ENCODE measurements at places on chromosomes 2 and 18.

GRCh38 chr2:241882091-241882625 lies 12.6 kb downstream of the RTP5 start:
- peak; percentile 60 for DNase-seq

GRCh38 chr2:219207884-219208740 lies 1.5 kb downstream of the ZFAND2B start:
- DNase-seq: no peak

DNA sequence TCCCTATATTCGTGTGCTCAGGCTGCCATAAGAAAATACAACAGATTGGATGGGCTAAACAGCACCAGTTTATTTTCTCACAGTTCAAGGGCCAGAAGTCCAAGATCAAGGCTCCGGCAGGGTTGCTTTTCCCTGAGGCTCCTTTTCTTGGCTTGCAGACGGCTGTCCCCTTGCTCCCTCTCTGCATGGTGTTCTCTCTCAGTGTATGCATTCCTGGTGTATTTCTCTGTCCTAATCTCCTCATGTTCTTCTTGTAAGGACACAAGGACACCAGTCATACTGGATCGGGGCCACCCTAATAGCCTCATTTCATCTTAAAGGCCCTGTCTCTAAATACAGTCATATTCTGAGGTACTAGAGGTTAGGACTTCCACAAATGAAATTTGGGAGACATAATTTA lies 62.6 kb upstream of the SLC16A14 start:
- DNase-seq: no peak

DNA sequence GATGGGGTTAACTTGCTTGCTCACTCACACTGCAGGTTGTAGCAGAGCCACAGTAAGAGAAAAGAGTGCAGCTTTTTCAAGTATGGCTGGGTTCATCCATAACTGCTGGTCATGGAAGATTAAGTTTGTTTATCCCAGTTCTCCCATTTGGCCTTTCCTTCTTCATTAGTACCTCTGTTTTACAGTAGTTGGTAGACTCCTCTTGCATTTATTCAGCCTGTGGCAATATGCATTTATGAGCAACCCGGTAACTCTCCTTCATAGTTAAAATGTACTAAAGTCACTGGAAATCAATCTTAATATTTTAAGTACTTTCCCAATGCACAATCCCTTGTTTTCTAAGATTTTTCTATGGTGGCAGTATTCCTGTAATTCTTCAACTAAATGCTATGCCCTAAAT lies 14.0 kb downstream of the FTCDNL1 start:
- DNase-seq: no peak

DNA sequence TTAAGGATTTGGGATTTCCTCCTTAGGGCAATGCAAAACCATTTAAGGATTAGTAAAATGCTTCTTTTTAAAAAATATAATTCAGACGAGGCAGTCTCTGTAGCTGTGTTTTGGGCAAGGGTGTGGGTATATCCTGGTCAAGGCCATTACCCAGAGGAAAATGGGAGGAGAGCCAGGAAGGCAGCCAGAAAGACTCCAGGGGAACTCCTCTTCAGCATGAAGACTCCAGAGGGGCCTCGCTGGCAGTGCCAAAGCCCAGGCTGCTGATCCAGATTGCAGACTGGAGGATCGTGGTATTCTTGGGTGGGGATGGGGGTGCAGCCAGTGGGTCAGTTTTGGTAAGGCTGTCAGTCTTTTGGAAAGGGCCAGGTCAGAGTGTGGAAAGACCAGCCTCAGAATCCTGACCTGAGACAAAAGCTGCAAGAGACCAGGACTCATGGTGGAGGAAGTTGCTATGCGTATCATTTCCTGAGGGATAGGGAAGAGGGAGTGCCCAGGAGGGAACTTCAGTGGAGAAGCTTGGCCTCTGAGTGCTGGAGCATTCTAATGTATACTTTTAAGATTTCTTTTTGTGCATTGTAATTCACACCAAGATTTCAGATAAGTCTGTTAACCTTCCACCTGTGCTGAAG lies 20.9 kb upstream of the RAB11FIP5 start:
- no peak for DNase-seq

DNA sequence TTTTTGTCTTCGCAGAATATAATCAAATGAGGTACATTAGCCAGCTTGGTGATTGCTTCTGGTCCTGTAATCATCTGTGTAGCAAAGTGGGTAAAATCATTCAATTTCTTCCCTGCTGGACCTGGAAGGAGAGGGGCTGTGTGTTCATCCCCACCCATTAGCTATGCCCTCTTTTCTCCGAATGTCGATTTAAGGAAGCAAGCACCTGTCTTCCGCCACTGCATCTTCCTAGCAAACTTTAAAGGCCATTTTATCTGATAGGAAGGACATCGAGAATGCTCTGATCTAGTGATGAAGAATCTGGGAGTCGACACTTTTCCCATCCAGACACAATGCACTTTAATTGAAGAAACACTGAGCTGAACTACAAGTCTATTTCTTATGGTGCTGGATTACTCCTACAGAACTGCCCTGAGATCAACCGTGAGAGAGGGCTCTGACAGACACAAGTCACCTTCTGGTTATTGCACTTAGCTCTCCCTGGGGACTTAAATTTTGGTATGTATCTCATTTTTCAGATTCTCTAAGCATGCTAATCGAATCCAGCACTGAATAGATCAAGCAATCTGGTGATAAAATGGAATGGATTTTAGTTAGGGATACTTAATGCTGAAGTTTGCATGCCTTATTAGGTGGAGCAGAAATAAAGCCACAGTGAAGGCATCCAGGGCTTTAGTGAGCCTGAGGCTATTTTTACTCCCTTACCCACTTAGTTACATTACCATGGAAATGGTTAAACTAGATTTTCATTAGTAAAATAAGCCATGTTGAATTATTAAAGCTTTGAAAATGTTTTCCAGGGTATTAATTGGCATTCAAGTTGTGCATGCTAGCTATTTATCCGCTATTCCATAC lies 1.3 kb downstream of the NYAP2 start:
- no peak for DNase-seq

DNA sequence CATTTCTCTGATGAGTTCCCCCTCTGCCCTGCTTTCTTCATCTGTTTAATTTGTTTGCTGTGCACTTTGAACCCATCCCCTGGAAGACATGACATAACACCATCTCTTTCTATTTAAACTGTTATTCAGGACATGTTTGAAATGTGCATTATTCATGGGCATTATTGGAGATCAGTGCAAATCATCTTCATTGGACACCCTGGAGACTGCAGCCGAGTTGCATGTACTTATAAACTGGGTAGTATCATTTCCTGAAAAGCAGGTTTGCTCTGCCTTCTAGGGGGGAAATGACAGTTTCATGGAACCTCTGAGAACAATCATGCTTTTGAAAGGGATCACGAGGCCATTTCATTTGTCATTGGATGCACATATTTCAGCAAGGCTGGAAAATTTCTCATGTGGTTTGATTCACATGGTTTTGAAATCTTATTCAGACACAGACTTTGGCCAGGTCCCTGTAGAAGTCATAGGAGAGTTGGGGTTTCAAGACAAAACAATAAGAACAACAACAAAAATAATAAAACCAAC lies 462.8 kb upstream of the MEX3C start:
- DNase-seq: no peak

GRCh38 chr2:160517731-160518130 lies 24.1 kb upstream of the RBMS1 start:
- no peak for DNase-seq

- no peak for DNase-seq
Measured at GRCh38 chr18:50096766-50097435, 98.0 kb downstream of the MYO5B start.

DNA sequence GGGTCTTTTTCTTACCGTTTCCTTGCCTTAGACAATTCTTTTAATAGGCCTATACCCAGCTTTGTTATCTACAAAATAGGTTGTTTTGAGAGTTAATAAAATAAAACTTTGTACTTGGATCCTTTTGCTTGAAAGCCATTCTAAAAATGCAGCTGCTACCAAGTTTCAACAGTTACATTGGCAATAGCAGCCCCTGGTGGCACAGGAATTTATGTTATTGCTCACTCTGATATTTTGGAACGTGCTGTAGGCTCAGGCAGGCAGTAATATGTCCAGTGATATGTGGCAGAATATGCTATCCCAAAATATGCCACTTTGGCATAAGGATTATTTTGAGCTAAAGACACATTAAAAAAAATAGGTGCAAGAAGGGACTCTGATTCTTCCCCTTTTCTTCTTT lies 6.7 kb upstream of the COMMD1 start:
- no peak for DNase-seq

DNA sequence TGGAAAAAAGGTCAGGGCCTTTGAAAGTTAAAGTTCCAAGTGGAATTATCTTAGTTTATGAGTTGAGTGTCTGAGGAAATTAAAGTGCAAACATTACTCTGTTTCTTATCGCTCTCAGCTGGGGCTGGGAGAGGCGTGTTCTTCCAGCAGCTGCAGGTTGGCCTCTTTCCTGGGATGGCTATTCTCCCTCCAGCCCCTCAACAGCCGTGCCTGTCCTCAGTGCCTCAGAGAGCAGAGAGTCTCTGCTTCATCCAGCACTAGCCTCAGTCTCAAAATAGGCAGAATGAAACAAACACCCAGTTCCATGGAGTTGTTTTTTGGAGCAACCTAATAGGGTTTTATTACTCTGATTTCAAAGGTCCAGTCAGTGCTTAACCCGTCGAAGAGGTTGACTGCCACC lies 298.1 kb downstream of the GALR1 start:
- DNase-seq: no peak

- no peak for DNase-seq
Measured at GRCh38 chr18:10681581-10682367, 155.9 kb downstream of the NAPG start.

DNA sequence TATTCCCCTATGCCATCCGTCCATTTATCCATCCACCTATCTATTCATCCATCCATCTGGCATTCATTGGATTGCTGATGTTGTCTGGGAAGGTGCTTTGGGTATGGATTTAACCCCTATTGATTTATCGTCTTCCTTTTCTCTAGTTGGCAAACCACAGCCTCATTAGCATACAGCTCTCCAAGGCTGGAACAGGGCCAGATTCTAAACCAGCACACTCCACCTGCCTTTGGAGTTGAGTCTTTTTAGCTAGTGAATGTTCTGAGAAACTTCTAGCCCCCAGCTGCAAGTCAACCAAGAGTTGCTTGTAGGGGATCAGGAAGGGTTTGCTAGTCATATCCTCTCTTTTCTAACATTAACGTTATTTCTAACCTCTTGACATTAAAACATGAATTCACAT lies 90.7 kb downstream of the NRP2 start:
- peak; percentile 45 for DNase-seq

GRCh38 chr2:128510701-128511397 lies 192.2 kb upstream of the HS6ST1 start:
- DNase-seq: no peak

GRCh38 chr18:37289423-37289822 lies 276.2 kb downstream of the CELF4 start:
- no peak for DNase-seq

GRCh38 chr2:15177103-15177502 lies 384.0 kb downstream of the NBAS start:
- no peak for DNase-seq

DNA sequence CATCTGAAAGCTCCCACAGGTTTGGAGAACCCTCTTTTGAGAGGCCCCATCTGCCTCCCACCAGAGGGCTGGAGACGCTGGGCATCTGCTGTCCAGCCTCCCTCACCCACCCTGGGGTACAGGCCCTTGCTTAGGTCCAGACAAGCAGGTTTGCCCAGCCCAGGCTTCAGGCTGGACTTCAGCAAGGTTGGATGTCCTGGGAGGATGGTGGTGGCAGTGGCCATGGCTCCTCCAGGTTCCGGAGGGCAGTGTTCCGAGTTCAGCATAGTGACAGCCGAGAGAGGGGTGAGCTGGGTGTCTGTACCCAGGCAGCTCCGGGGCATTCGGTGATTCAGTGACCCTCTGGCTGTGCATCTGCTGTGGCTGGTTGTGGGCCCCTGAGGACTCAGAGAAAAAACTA lies 58.2 kb upstream of the HDAC4 start:
- DNase-seq: no peak

GRCh38 chr2:67600946-67601345 lies 203.8 kb downstream of the ETAA1 start:
- no peak for DNase-seq

DNA sequence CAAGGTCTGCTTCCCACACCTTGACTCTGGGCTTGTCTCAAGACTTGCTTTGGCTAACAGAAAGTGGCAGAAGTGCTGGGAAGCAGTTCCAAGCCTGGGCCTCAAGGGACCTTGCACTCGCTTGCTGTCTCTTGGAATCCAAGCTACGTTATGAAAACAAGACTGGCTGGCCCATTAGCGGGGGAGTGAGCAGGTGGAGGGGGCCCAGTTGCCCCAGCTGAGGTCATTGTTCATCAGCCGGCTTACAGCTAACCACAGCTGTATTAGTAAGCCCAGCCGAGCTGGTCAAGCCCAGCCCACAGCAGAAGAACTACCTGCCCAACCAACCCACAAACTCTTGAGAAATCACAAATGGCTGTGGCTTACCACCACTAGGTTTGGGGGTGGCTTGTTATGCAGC lies 63.1 kb downstream of the MARCO start:
- DNase-seq: no peak

DNA sequence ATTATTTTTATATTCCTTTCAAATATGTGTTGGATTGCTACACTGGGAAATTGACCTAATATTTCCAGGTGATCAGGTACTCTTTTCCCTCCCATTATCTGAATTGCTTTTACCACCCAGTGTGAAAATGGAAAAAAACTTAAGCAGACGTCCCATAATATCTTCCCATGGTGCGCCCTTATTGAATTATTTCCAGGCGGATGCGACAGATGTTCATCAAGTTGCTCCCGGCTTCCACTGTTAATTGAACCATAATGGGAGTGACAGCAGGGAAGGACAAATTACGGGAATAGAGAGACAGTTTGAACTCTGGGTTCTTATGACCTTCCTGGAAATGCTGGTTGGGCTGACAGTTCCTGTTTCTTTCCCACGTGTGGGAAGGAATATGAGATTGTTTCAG lies 93.3 kb downstream of the THSD7B start:
- no peak for DNase-seq

DNA sequence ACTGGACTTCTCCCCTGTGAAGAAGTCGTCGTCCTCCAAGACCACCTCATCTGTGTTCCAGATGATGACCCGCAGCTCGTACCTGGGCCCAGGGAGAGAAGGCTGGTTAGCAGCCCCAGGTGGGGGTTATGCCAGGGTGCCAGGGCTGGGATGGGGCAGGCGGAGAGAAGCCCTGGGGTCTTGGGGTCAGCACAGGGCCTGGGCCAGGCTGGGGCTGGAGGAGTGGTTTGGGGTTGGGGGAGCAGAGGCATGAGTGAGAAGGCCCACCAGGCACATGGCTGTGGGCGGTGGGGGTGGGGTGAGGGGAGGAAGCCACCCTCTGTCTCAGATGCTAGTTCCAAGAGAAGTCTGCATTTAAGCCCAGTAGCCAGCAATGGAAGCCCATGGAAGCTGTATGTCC lies 15.8 kb downstream of the OTOF start:
- peak; percentile 32 for DNase-seq

DNA sequence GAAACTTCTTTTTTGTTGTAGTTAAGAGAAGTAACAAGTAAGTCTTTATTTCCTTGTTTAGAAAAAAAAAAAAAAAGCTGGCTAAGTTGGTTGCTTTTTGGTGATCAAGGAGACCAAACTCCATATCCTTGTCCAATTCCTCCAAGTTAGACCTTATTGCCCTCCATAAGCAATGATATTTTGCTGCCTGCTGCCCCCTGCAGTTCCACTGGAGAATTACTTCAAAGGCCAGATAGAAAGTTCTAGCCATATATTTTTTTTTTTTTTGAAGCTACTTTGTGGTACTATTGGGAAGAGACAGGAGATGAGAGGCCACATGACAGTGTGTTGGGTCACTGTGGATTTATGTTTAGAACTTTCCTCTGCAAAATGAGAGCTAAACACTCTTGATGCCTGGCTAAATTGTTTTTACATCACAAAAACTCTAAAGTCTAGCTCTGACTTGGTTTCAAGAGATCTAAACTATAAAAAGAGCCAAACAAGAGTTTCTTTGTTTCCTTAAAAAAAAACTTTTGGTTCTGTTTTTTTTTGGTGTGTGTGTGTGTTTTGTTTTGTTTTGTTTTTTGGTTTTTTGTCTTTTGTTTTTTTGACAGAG lies 80.7 kb upstream of the RASGRP3 start:
- DNase-seq: peak; percentile 58

Measured in BE2C (cell line).